ENCODE measurements at places on chromosomes 5 and 9.
A peak's percentile ranks its signal among the peaks of the same experiment; 100 is the strongest.

DNA sequence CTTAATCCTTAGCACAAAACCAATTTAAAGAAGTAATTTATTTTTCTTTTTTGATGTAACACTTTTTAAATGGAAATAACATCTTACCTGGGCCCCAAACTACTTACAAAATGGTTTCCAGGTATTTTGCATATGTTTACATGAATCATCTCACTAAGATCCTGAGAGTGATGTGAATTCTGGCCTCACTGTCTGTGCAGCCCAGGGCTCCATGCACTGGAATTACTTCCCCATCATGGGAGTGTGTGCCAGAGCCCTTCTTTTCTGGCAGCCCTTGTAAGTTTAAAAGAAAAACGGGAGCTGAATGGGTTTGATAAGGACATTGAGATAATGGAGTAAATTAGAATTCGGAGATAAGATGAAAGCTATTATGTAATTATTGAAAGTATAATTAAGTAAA, 12.2 kb upstream of the F2R start:
- DNase-seq, result no peak

GRCh38 chr5:170711300-170711699, 72.2 kb upstream of the GABRP start:
- DNase-seq, result no peak

DNA sequence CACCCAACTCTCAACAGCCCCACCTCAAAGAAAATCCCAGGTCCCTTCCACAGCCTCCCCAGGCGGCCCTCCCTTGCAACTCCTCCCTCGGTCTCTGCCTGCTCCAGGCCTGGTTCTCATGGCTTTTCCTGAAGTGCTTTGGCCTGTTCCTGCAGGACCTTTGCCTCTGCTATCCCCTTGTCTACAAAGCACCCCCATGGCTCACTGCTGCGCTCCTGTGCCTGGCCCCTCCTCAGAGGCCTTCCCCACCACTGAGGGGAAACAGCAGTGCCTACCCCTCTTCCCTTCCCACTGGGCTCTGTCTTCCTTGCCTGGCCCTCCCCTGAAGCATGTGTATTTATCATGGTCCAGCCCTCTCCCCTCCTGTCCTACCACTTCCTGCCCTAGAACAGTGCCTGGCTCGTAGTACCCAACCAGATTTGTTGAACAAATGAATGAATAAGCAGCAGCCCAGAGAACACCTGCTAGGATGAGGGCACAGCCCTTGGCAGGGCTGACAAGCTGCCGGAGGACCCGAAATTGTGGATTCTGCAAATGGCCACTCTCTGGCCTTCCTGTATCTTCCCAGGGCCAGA, 68.6 kb upstream of the LRRTM2 start:
- no peak for DNase-seq

GRCh38 chr5:169688106-169688505, 51.0 kb downstream of the DOCK2 start:
- DNase-seq, result peak; percentile 61

GRCh38 chr9:107489687-107490605, at the start of gene KLF4:
Gene KLF4 (minus strand): TSS chr9:107489769. CDS start chr9:107489172, 597 bp downstream.
- DNase-seq, result no peak

DNA sequence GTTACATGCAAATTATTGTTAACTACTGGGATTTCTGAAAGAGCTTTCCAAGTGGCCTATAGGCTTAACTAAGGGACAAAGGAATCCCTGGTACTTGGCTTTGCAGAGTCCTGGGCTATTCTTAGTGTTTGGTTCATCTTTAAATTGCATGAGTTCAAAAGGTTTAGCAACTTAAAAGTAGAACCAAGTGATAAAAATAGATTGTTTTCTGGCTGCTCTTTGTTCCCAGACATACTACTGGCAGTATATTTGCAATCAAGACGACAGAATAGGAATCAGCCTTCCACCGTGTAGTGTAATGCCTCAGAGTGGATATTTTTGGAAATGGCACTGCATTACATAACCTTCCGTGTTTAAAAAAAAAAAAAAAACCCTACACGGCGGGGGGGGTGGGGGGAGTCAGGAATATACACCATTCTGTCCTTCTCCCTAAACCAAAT, 1.0 kb downstream of the NREP start:
- no peak for DNase-seq

GRCh38 chr9:99119976-99120655, 15.2 kb downstream of the TGFBR1 start:
- DNase-seq, result no peak

DNA sequence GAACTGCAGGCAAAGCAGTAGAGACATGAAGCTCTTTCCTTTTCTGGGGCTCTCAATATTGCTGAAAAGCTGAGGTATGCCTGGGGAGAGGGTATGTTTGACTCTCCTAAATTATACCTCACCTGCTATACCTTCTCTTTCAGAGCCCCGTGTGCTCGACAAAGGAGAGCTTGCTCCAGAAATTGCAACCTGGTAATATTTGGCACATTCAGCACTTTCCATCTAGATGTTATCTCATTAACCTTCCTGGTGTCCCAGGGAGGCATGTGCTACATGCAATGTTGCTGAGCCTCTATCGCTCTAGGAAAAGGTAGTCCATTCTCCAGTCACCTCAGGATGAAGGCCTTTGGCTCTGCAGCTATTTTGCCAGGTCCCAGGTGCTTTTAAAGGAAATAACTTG, 78.5 kb upstream of the ZSWIM6 start:
- no peak for DNase-seq

DNA sequence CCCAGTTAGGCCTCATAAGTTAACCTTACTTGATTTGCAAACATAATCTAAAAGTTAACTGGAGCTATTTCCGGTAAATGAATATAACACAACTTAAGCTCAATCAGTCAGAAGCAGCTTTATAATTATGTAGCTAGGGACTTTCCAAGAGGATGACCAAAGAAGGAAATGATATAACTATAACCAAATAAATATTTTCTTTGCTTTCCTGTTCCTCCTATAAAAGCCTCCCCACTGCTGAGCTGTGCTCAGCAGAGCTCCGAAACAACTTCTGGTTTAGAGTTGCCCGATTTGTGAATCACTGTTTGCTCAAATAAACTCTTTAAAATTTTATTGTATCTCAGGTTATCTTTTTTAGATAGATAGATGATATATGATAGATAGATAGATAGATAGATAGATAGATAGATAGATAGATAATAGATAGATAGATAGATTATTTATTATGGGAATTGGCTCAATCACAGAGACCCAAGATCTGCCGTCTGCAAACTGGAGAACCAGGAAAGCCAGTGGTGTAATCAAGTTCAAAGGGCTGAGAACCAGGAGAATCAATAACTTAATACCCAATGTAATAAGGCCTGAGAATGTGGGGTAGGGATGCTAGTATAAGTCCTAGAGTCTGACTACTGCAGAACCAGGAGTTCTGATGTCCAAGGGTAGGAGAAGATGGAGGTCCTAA, 19.3 kb upstream of the TMEM161B start:
- no peak for DNase-seq

DNA sequence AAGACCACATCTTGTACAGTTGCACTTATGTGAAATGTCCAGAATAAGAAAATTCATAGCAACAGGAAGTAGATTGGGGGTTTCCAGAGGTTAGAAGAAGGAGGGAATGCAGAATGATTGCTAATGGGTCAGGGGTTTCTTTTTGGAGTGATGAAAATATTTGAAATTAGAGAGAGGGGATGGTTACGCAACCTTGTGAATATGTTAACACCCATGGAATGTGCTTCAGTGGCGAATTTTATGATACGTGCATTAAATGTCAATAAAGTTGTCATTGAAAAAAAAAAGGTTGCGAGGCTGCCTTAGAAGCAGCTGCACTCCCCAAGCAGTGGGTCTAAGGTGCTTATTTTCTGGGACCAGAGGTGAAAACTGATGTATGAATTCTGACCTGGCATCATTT, 64.4 kb upstream of the SUB1 start:
- no peak for DNase-seq

DNA sequence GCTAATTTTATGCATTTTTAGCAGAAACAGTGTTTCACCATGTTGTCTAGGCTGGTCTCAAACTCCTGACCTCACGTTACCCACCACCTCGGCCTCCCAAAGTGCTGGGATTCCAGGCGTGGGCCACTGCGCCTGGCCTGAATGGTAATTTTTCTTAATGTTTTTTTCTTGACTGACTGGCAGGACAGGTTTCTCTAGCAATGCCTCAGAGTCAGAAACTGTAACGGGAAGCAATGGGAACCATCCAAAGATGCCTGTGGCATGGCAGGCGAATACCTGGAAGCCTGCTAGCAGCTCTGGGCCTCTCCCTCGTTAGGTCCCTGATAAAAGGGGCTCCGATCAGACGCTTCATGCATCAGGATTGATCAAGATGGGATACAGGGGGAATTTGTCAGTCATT, 639.2 kb downstream of the NR2F1-AS1 start:
- DNase-seq, result no peak

DNA sequence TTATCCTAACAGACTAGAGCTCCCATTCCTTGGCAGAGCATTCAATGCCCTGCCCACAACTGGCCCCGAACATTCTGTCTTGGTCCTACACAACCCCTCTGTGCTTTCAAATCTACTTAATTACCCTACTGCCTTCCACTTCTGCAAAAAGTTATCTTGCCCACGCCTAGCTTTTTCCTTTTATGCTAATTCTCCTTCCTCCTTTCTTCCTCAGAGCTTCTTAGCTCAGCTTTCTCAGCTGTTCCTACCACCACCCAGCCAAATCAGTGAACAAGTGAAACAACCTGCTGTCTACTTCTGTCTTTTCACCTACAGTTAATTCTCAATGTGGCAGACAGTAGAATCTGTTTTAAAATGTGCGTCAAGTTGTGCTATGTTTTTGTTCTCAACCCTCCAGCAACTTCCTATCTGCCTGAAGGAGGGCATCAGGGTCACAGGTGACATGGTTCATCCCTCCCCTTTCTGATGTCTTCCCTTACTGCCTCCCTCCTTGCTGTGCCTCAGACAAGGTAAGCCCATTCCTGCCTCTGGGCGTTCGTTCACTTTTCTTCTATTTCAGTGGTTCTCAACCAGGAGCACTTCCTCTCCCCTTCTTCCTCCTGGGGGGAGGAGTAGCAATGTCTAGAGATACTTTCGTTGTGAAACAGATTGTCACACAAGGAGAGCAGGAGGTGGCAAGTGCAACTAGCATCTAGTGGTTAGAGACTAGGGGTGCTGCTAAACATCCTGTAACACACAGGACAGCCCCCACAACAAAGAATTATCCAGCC, 1.3 kb upstream of the REEP5 start:
- no peak for DNase-seq

DNA sequence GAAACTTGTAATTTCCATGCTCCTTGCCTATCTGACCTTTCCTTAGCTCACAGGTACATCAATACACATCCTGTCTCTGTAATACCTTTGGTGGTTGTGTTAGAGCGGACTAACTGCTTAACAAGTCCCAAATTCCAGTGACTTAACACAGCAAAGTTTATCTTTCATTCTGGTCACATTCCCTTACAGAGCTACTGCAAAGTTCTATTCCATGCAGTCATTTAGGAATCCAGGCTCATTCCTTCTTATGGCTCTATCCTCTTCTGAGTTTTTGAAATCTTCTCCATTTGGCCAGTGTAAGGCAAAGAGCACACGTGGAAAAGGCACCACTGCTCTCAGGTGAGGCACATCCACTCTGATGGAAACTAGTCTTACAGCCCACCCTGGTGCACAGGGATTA, 238.6 kb upstream of the ANKRD55 start:
- no peak for DNase-seq

- DNase-seq, result no peak
Observed at GRCh38 chr5:17096952-17097695, 120.3 kb upstream of the BASP1 start.

- DNase-seq, result no peak
Observed at GRCh38 chr9:96232539-96233241, 69.3 kb downstream of the HSD17B3 start.

DNA sequence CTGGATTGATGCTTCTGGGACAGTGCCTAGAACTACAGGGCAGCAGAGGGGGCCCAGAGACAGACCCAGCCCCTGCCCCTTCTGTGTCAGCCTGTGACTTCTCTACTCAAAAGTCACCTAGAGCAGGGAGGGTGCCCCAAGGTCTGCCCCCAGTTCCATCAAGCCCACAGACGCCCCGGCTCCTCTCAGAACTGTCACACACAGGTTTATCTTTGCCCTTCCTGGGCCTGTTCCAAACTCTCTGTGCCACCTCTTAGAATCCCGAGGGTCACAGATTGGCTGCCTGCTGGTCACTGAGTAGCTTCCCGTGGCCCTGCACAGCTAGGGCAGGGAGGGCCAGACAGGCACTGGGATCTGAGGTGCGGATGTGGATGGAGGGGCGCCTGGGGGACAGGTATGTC, 1.7 kb downstream of the RGS14 start:
- DNase-seq, result no peak

- no peak for DNase-seq
Observed at GRCh38 chr9:68755752-68756151, 50.7 kb downstream of the PIP5K1B start.

DNA sequence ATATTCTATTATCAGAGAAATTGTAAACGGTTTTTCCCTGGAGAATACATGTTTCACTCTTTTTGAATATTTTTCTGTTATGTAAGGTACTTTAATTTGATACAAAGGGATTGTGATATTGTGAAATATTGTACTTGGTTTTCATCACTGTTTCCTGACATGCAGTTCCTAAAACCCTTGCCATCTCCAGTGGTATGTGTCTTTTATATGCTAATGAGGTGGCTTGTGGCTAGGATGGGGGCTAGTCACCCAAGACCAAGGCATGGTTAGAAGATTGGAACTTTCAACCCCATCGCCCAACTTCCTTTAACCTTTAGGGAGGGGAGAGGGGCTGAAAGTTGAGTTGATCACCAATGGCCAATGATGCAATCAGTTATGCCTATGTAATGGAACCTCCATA, 160.6 kb downstream of the TAF11L14 start:
- no peak for DNase-seq

Data from glomerular endothelial cell (primary cell).